ENCODE measurements at places on chromosomes 16 and 17.

DNA sequence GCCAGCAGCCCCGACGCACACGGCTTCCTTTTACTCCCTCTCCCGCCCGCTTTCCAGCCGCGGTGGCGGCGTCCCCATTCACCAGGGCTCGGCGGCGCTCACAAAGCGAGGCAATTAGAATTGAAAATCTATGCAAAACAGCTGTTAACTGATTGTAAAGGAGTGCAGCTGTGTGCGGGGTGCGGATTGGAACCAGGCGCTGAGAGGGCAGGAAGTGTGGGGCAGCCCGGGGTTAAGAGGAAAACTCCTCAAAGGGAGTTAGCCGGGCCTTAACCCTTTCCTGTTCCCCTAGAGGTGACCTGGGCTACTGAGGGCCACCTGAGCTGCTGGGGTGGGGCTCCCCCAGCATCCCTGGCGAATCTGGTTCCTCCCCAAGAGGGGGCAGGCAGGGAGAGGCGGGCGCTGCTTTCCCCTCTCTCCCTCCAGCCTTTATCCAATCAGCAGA is 5.8 kb upstream of the GSE1 start:
- no peak for DNase-seq

DNA sequence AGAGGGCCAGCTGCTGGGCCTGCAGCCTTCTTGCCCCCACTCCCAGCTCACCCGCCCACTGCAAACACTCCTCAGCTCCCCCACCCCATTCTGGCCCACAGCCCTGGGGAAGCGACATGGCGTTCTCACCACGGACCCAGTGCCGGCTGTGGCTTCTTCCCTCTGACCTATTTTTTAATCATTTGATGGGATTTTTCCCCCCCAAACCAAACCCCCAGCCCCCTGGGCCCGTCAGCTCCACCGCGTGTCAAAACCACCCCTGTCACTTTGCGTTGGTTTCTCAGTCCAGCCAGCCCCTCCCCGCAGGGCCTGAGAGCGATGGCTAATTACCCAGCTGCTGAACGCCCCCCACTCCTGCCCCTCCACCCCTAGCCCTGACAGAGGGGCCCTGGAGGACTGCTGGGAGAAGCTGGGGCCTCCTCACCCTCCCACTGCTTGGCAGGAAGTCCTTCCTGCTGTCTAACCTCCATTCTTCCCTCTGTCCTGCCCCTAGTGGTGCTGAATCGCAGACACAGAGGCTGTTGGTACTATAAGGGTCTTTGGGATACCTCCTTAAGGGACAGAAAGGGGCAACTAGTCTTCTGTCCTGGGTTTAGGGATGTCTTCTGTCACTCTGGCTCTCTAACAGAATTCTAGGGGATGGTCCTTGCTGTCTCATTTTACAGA is 7.5 kb upstream of the TBX21 start:
- no peak for DNase-seq

- DNase-seq: no peak
Observed at GRCh38 chr17:12995106-12995895, 22.5 kb downstream of the ELAC2 start.

DNA sequence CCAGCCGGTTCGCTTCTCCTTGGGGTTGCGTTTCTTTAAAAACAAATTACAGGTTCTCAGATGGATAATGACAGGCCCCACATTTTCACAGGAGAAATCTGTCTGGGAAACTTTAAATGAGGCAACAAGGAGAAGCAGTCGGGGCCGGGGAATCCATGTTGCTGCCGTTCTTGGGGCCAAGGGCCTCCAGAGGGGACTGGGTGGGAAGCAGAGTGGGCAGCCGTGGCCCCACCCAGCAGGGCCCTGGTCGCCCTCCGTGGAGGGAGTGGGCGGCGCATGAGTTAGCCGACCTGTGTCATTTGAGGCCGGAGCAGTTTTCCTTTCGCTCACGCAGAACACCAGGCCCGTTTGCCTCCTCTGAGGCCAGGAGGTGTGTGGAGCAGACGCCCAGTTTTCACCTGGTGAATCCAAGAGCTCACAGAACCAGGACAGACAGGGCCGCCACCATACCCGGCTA is 207.7 kb upstream of the CIBAR2 start:
- no peak for DNase-seq

DNA sequence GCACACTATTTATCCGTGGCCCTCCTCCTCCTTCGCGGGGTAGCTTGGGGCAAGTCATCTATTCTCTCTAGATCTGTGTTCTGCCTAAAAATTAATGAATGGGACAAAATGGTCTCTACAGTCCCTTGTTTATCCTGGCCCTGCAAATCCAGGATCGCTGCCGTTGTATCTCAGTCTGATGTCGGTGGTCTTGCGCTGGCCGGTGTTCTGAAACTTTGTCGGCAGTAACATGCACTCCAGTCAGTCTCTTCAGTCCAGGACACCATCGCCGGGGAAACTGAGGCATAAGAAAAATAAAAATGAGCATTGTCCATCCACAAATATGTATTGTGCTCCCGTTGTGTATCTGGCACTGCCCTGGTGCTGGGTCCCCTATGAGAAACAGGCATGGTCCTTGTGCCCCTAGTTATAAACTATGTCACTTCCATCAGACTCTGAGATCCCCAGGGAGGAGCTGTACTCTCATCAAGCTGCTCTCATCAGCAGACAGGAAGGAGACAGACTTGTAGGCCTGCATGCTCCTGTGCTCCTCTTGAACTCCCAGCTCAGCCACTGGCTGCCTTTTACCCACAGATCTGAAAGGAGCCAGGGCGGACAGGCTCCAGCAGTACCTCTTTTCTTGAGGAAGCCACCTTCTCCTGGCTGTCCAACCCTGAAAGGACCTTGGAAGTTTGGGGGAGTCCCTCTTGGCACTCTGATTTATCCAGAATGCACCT is 13.7 kb upstream of the CA4 start:
- no peak for DNase-seq

GRCh38 chr17:47276868-47277267 is 23.2 kb downstream of the ITGB3 start:
- DNase-seq: peak; percentile 70

GRCh38 chr16:55154956-55155355 is 169.0 kb upstream of the IRX6 start:
- no peak for DNase-seq

DNA sequence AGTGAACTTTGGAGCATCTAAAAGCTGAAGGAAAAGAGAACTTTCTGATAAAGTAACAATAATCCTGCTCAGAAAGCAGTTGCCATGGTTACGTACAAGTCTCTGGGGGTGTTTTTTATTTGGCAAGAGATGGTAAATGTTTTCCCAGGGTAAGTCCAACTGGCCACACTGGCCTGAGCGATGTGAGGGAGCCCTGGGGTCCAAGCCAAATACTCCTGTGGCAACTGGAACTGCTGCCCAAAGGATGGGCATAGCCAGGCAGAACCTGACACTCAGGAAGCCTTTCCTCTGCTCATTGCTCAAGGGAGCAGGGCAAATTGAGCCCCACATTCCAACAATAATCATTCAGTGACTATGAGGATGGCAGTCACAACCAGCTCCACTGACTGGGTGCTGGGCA is 26.8 kb upstream of the WSCD1 start:
- no peak for DNase-seq

- no peak for DNase-seq
Observed at GRCh38 chr17:59330053-59330942, 1.2 kb upstream of the YPEL2 start.

DNA sequence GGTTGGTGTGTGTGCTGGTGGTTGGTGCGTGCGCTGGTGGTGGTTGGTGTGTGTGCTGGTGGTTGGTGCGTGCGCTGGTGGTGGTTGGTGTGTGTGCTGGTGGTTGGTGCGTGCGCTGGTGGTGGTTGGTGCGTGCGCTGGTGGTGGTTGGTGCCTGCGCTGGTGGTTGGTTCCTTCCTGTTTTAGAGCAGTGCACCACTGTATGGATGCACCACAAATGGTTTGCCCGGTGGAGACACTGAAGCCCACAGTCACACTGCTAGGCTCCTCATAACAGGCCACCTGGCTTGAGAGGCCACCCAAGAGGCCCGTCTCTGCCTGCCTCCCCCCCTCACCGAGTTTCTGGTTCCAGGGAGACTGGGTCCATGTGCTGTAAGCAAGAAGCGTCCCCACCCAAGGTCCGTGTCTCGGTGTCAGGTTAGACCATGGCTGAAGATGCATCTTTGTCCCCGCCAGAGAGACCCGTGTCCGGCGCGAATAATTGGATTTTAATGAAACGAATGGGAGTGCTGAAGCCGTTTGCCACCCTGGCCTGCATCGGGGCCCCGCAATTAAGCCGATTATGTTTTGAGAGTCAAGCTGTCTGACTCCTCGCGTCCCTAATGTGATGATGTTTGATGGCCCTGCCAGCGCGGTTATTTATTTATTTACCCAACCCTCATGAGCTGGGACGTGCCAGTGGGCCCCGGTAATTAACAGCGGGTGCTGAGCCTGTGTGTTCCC is 161.3 kb upstream of the GSE1 start:
- no peak for DNase-seq

- DNase-seq: peak; percentile 66
Observed at GRCh38 chr17:75619506-75620431, 13.5 kb upstream of the SMIM5 start.

DNA sequence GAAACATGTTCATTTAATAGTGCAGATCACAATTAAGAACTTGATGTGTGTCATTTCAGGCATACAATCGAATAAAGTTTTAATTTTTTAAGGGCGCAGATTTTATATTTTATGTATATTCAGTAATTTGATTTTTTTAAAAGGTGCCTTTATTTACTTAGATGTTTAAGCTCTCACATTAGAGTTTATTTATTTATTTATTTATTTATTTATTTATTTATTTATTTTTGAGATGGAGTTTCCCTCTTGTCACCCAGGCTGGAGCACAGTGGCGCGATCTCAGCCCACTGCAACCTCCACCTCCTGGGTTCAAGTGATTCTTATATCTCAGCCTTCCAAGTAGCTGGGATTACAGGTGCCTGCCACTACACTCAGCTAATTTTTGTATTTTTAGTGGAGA is 3.8 kb downstream of the B4GALNT2 start:
- no peak for DNase-seq

GRCh38 chr17:3981455-3981854 is 17.2 kb upstream of the ATP2A3 start:
- no peak for DNase-seq

GRCh38 chr17:82838386-82839063 is 1.3 kb downstream of the ZNF750 start:
- DNase-seq: no peak

DNA sequence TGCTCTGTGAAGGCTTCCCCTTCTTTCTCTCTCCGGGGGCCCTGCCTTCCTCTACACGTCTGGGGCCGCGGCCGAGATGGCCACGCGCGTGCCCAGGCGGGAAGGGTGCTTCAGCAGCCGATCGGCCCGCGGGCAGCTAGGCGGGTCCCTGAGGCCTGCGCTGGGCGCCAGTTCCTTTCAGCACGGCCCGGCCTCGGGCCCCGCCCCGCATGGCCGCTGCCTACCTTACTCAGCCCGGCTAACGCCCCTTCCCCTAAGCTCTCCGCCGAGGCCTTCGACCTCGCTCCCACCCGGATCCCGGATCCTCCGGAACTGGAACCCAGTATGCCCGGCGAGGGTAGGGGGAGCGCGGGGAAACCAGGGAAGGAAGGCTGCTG is 335 bp downstream of the TMEM11 start:
- DNase-seq: no peak

GRCh38 chr16:1775846-1776671 is 3.1 kb upstream of the MRPS34 start:
- no peak for DNase-seq

GRCh38 chr16:27365142-27366089 is 36.6 kb upstream of the IL21R start:
- no peak for DNase-seq

- DNase-seq: no peak
Observed at GRCh38 chr16:51305337-51305736, 154.3 kb upstream of the SALL1 start.

DNA sequence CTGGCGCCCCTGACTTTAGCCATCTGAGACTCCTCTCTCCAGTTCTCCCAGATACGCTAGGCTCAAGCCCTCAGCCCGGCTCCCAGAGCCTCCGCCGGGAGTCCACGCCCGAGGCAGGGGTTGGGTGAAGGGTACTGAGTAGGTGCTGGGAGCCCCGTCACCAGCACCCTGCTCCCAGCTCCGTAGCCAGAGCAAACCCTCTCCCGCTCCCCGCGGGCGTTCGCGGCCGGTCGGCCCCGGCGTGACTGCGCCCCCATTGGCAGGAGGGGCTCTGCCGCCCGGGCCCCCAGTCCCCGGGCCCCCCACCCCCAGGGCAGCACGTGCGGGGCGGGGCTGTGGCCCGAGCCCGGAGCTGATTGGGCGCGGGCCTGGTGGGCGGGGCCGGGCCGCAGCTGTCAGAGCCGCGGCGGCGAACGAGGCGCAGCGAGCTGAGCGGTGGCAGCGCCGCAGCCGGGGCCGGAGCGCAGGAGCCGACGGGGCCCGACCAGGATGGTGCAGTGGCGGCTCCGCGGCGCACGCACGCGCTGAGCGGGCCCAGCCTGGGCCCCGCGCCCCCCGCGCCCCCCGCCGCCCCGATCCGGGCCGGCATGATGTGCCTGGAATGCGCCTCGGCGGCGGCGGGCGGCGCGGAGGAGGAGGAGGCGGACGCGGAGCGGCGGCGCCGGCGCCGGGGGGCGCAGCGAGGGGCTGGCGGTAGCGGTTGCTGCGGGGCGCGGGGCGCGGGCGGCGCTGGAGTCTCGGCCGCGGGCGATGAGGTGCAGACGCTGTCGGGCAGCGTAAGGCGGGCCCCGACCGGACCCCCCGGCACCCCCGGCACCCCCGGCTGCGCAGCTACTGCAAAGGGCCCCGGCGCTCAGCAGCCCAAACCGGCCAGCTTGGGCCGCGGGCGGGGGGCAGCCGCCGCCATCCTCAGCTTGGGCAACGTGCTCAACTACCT is at the start of gene SPNS2:
Gene SPNS2, plus strand, starts transcription at position 421 of the 937 bp plus-strand sequence. Its CDS starts 167 bp downstream, at position 588.
- DNase-seq: peak; percentile 86

- DNase-seq: no peak
Observed at GRCh38 chr16:12348733-12349704, 372.5 kb downstream of the SNX29 start.

DNA sequence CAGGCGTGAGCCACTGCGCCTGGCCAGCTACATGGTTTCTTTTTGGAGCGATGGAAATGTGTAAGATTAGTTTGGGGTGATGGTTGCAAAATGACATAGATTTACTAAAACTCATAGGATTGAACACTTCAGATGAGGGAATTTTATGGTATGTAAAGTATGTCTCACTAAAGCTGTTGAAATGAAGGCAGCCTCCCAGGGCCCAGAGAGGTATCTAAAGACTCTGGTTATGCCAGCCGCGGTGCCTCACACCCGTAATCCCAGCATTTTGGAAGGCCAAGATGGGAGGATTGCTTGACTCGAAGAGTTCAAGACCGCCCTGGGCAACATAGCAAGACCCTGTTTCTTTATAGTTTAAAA is 254.9 kb downstream of the PARN start:
- no peak for DNase-seq

DNA sequence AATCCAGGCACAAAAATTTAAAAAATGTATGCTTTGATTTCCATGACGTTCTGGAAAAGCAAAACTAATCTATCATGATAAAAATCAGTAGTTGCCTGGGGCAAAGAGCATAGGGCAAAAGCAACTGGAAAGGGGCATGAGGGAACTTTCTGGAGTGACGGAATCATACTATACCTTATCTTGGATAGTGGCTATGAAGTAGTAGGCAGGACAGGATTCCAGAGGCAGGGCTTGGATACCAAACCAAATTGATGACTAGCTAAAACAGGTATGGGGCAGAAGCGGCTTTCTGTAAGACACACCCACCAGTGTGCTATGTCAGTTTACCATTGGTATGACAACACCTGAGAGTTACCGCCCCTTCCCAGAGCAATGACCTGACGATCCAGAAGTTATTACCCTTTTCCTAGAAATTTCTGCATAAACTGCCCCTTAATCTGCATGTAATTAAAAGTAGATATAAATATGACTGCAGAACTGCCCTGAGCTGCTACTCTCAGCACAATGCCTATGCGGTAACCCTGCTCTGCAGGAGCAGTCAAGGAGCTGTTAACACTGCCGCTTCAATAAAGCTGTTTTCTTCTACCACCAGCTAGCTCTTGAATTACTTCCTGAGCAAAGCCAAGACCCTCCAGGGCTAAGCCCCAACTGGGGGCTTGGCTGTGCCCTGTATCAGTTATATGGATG is 56.7 kb downstream of the CFDP1 start:
- no peak for DNase-seq
